ENCODE measurements at places on chromosomes 13 and 19.
A peak's percentile ranks its signal among the peaks of the same experiment; 100 is the strongest.

DNA sequence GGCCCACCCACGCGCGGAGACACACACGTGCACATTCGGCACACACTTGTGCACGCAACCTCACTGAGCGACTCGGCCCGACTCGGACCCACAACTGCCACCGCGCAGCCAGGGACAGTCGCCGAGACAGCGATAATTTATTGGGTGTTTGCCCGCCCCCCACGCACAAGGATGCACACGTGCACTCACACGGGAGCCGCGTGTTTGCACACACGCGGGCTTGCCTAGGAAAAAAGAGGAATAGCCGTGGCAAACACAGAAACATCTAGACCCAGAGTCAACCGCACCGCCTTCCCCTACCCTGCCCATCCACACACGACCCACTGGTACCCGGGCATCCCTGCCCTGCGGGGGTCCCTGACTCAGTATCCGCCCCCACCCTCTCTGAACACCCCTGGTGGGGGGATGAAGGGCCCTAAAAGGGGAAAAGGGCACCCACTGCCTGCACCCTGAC, 1.1 kb upstream of the SSBP4 start:
- H3K4me1 ChIP-seq, result peaks cover 6% of the 10 kb centered on the region
- peaks cover 51% of the 10 kb centered on the region for H3K27me3 ChIP-seq
- peak overlapping the region; percentile 47 for H3K4me3 ChIP-seq
- H3K27ac ChIP-seq, result no peak overlapping the region
- H3K36me3 ChIP-seq, result no peaks in the 10 kb centered on the region

DNA sequence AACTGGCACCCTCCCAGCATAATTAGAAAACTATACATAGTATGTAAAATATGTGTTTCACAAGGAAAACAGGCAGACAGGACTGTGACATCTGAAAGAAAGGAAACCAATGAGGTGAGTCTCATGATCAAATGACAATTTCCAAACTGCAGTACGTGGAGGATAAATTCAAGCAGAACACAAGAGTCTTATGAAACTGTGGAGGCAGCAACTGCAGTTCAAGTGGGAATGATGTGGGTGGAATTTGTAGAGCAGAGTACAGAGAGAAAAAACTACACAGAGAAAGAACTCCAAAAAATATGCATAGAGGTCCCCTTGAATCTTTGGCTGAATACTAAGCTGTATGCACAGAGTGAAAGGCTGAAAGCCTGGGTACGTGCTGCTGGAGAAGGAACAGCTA, 9.7 kb downstream of the SIGLEC6 start:
- H3K27me3 ChIP-seq, result no peaks in the 10 kb centered on the region
- H3K27ac ChIP-seq, result no peak overlapping the region
- no peak overlapping the region for H3K4me3 ChIP-seq
- H3K36me3 ChIP-seq, result no peaks in the 10 kb centered on the region

GRCh38 chr13:65653613-65654012, 1576.5 kb downstream of the PCDH9 start:
- H3K4me1 ChIP-seq, result peaks cover 15% of the 10 kb centered on the region
- peak; percentile 80 for DNase-seq
- H3K4me3 ChIP-seq, result 0 out of 2 replicates have a peak overlapping the region, but pooled peaks have one; percentile 15
- no peaks in the 10 kb centered on the region for H3K27me3 ChIP-seq
- no peaks in the 10 kb centered on the region for H3K36me3 ChIP-seq

GRCh38 chr13:106183410-106184065, 351.9 kb downstream of the EFNB2 start:
- no peak for DNase-seq
- no peaks in the 10 kb centered on the region for H3K27me3 ChIP-seq
- H3K27ac ChIP-seq, result no peak overlapping the region
- no peaks in the 10 kb centered on the region for H3K4me1 ChIP-seq
- H3K4me3 ChIP-seq, result no peak overlapping the region

- H3K27me3 ChIP-seq, result no peaks in the 10 kb centered on the region
- no peak for DNase-seq
- H3K27ac ChIP-seq, result no peak overlapping the region
Observed at GRCh38 chr13:28471421-28471820, 23.5 kb downstream of the FLT1 start.

DNA sequence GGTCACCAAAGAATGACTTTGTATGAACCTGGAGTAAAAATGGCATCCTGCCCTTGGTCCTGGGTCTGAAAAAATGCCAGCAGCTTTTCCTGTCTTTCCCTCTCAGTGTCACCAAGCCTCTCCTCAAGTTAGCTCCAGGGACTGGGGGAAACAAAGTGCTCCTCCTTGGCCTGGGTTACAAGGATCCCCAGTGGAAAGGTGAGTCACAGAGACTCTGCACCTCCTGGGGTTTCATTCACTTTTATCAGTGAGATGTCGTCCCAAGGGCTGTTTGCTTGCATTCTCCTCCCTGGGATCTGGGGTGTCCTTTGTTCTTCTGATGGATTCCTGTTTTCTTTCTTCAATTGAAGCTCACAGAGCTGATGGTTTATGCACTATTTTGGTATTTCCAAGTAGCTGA, 93.2 kb upstream of the CSNK1A1L start:
- no peak overlapping the region for H3K27ac ChIP-seq
- no peaks in the 10 kb centered on the region for H3K4me1 ChIP-seq
- no peaks in the 10 kb centered on the region for H3K36me3 ChIP-seq

GRCh38 chr13:26220575-26220974, 1.5 kb downstream of the RNF6 start:
- no peak overlapping the region for H3K27ac ChIP-seq
- no peaks in the 10 kb centered on the region for H3K27me3 ChIP-seq
- DNase-seq, result no peak
- H3K4me3 ChIP-seq, result peak overlapping the region; percentile 88
- no peaks in the 10 kb centered on the region for H3K4me1 ChIP-seq
- peaks cover 3% of the 10 kb centered on the region for H3K36me3 ChIP-seq

GRCh38 chr19:40445780-40446262, 1.7 kb upstream of the SERTAD3 start:
- no peak overlapping the region for H3K27ac ChIP-seq
- H3K4me3 ChIP-seq, result no peak overlapping the region
- 0 out of 2 replicates have a peak, but pooled peaks cover 4% of the 10 kb centered on the region for H3K4me1 ChIP-seq
- no peak for DNase-seq

- no peak overlapping the region for H3K27ac ChIP-seq
- no peak overlapping the region for H3K4me3 ChIP-seq
- no peaks in the 10 kb centered on the region for H3K4me1 ChIP-seq
- H3K36me3 ChIP-seq, result no peaks in the 10 kb centered on the region
Observed at GRCh38 chr19:45660636-45661035, 7.4 kb upstream of the GIPR start.

- no peak overlapping the region for H3K4me3 ChIP-seq
- H3K27ac ChIP-seq, result no peak overlapping the region
- no peak for DNase-seq
- H3K27me3 ChIP-seq, result peaks cover 84% of the 10 kb centered on the region
Observed at GRCh38 chr19:6970021-6970420, 51.2 kb downstream of the MBD3L2B start.

GRCh38 chr13:93227280-93227877, 772 bp downstream of the GPC6 start:
- peak overlapping the region; percentile 66 for H3K4me3 ChIP-seq
- no peaks in the 10 kb centered on the region for H3K4me1 ChIP-seq
- H3K27me3 ChIP-seq, result no peaks in the 10 kb centered on the region
- DNase-seq, result peak; percentile 28
- H3K27ac ChIP-seq, result peak overlapping the region; percentile 40
- H3K36me3 ChIP-seq, result no peaks in the 10 kb centered on the region
